Activated naive CD4-positive, alpha-beta T cell treated with anti-CD3 and anti-CD28 coated beads, Interleukin-2, amount 50 U/mL, for 16 hours (primary cell): ENCODE measurements at places on chromosomes 12 and 14.

- DNase-seq = peak; percentile 40
Measured at GRCh38 chr12:96434107-96434506, 33.9 kb upstream of the CDK17 start.

DNA sequence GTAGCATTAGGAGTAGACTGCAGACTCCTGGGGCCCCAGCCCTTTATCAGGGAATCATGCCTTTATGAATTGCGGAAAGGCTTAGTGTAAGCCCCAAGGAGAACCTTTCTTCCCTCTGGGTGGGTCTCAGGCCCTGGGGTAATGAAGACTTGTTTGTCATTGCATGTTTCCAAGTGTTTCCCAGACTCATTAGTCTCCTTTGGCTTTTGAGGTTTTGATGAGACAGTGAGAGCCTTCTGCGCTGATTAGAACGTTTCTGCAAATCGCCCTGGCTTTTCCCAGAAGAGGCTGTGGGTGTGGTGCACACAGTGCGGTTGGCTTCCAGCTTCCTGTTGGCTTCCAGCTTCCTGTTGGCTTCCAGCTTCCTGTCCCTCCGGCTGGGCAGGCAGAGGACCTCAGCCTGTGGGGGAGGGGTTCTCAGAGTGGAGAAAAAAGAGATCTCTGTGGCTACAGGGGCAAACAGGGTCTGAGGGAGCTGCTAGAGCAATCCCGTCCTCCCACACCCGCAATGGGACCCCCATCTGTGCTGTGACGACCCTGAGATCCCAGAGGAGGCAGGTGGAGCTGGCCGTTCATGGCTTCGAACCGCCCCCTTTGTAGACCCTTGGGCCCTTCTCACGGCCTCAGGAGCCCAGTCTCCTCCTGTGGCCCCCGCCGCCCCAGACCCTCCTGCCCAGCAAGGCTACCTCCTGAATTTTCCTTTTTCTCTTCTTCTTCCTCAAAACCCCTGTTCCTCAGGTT lies 42.1 kb downstream of the GPR68 start:
- DNase-seq = no peak

DNA sequence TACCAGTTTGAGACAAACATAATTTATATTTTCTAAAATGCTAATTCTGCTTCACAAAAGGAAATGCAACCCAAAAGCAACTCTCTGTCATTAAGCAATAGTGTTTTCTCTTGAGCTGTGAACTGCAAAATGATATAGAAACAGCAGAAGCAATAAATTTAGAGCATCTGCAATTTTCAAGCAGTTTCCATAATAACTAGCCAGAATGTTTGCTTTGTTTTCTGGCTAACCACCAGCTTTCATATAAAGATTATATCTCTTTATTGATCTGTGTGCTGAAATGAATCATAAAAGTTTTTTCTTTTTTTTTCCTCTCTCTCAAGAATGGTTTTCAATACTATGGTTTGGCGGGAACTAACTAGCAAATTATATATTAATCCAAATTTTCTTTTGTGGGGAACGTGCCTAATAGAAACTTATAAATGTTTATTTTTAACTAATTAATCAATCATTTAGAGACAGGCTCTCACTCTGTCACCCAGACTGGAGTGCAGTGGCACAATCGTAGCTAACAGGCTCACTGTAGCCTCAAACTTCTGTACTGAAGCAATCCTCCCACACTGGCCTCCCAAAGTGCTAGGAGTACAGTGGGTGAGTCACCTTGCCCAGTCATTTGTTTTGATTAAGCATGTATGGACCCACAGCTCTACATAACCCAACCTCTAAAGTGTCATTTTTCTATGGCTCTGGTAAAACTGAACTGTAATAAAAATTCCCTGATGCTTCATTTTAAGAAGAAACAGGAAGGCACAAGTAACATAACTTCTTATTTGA lies 830.1 kb upstream of the MGAT4C start:
- no peak for DNase-seq

DNA sequence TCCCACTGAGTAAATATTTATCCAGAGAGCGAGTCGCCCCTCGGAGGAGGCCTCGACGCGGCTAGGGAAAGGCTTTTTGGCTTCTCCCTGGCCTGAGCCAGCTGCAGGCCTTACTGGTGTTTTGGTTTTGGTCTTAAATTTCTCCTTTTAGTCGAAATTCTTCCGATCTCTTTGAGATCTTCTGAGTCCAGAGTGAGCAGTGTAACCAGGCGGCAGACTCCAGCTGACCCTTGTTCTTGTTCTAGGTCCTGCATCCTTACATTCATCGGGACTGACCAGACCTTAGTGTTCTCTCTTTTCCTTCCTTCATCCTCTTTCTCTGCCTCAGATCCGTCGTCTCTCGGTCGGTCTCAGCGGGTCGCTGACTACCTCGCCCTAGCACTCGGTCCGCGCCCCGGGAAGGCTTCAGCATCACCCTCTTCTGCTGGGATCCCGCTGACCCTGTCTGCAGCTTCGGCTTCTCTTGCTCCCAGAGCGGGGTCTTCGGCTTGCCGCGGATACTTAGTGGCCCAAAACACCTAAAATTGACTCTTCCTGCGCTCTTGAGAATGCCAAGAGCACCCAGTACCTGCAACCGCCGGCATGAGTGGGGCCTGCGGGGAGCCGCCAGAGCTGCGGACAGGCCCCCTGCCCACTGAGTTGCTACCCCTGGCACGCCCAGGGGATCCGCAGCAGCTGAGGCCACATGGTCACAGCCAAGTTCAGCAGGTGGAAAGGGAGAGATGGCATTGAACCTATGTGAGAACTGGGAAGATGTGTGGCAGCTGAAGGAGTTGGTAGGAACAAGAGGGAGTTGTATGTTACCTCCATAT lies 2.4 kb upstream of the PAX9 start:
- no peak for DNase-seq

DNA sequence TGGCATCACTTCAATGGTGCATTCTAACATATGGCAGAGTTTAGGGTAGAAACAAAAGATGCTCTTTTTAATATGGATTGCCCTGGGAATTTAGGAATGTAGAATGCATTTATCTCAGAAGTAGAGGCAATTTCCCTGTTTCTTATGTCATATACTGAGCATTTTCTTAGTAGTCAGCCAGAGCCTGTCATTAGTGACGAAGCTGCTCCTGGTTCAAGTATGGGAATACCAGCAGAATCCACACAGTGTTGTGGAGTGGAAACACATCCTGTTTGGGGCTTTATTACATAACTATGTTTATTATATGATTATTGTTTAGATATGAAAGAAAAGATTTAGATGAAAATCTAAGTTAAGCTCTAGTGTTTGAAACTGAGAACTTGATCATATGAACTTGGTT lies 12.2 kb downstream of the CIPC start:
- DNase-seq = no peak

DNA sequence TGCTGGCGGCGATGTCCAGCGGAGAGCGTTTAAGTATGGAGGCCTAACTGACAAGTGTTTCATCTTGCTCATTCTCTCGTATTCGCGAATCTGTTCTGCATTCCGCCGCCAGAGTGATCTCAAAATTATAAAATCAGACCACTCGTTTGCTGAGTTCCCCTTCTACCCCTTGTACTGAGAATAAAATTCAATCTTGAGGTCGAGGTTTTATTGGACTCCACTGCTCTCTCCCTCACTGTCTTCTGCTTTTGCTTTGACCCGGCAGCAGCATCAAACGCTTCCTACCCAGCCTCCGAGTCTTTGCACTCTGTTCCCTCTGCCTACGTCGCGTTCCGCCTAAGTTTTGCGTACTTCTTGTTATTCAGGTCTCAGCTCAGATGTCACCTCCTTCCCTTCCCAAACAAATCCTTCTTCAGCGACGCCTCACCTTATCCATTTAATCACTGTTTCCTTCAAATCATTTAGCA lies 462 bp downstream of the KNTC1 start:
- peak; percentile 34 for DNase-seq

DNA sequence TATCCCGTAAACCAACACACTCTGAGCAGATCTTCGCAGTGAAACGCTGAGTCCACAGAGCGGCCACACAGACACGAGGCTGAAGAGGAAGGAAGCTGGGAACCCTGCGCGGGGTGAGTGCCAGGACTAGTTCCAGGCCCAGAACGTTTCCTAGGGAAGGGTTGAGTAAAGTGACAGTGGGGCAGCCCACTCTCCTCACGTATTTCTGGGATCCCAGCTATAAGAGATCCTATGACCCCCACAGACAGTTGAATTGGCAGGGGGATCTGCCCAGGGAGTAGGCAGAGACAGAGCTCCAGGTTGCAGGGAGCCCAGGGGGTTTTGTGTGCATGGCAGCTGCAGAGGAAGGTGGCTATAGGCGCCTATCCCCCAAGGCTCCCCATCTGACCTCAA lies 51.1 kb downstream of the GTF2A1 start:
- peak; percentile 11 for DNase-seq

- no peak for DNase-seq
Measured at GRCh38 chr12:106255952-106256351, 8.1 kb upstream of the CKAP4 start.

GRCh38 chr14:68247676-68248268 lies 428.2 kb downstream of the RAD51B start:
- no peak for DNase-seq

- no peak for DNase-seq
Measured at GRCh38 chr12:59040043-59040442, 119.7 kb upstream of the LRIG3 start.

DNA sequence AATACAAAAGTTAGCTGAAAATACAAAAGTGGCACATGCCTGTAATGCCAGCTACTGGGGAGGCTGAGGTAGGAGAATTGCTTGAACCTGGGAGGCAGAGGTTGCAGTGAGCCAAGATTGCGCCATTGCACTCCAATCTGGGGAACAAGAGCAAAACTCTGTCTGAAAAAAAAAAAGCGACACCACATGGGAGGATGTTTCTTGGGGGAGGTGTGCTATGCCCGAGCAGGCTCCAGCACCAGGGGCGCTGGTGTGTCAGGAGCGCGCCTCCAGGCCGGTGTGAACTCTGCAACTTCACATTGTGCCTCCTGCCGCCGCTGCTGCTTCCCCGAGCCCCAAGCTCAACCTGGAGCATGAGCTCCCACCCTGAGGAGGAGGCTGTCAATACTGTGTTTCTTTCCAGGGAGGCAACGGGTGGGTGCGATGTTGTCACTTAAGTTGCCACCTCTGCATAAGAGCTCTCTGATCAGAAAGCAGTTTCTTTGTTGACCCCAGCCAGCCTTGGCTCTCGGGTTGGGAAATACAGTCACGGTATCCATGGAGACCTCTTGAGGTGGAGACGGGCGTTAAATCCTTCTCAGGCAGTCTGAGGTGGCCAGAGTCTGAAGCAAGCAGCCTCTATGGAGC lies 18.9 kb downstream of the DEGS2 start:
- no peak for DNase-seq

- DNase-seq = peak; percentile 59
Measured at GRCh38 chr12:116066381-116067230, 210.9 kb downstream of the MED13L start.

DNA sequence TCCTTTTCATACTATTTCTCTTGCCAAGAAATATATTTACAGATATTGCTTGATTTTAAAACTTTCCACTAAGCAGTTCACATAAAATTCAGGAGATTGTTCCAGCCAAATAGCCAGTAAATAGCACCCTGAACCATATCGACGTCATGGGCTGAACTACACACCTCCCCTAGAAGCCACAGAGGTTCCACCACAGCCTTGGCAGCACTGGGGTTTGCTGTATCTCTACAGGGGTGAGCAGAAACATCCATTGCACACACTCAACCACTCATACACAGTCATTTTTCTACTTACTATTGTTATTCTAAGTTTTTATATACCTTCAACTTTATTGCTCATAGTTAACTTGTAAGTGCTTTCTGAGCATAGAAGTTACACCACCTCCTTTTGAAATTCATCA lies 8.1 kb upstream of the EIF2S3B start:
- DNase-seq = peak; percentile 12

- DNase-seq = no peak
Measured at GRCh38 chr14:105197211-105197641, 16.1 kb upstream of the NUDT14 start.

- DNase-seq = peak; percentile 85
Measured at GRCh38 chr12:12716793-12717585, at the start of gene CDKN1B. Gene CDKN1B (plus strand): TSS chr12:12717368. CDS start chr12:12717840, 472 bp downstream.

DNA sequence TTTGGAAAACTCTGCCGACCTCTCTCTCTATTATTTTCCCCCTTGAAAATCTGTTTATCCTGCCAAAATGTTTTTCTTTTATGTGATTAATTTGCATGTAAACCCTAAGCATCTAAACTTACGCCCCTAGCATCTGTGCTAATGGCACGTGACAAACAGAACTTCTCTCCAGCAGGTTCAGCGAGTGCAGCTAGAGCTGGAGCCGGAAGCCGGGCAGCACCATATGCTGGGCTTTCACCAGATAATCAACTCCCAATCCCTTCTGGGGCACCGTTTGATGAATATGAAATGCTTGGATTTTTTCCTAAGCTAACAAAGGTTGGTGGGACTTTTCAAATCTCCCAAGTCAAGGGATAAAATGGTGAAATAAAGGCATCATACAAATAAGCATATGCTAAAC lies 667.5 kb upstream of the TMEM132C start:
- DNase-seq = no peak

GRCh38 chr14:68105816-68106215 lies 286.2 kb downstream of the RAD51B start:
- no peak for DNase-seq

DNA sequence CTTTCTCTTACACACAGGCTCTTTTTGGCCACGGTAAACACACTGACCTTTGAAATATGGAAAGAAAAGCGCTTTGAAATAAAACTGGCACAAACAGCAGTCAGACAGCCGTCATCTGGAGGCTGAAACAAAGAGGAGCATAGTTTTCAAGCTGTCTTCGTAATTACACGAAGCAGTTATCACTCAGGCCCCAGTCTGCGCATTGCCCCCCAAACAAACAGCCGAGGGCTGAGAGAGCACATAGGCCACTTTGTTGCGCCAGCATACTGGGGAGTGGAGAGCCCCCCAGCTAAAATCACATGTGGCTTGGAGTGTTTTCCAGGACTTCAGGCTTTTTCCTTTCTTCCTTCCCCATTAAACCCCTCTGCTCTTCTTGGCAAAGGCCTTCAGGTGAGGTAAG lies 142.9 kb upstream of the BTG1 start:
- no peak for DNase-seq

- DNase-seq = no peak
Measured at GRCh38 chr12:50032515-50032853, 7.2 kb upstream of the RACGAP1 start.
